Motor neuron (in vitro differentiated cells): ENCODE measurements at places on chromosomes 2 and 18. TPM values are rescaled to one million over a fixed set of nuclear protein-coding genes. Genes with fewer than 3 reads are reported as not detected.

DNA sequence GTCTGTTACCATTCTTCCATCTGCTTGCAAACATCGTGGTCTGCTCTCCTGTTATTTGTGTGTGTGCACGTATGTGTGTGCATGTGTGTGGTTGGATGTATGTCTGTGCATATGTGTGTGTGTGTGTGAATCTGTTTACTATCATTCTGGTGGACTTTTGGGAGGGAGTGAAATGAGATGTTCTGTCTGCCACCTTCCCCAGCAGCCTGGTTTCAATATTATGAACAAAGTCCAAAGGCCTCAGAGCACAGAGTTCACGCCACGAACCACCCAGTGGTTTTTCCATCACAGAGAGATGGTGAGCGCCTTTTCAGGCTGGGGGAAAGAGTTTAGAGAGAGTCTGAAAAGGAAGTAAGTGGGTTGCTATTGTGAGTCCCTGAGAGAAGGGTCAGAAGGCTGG is 67.1 kb upstream of the YWHAQ start:
- ATAC-seq, result no peak

DNA sequence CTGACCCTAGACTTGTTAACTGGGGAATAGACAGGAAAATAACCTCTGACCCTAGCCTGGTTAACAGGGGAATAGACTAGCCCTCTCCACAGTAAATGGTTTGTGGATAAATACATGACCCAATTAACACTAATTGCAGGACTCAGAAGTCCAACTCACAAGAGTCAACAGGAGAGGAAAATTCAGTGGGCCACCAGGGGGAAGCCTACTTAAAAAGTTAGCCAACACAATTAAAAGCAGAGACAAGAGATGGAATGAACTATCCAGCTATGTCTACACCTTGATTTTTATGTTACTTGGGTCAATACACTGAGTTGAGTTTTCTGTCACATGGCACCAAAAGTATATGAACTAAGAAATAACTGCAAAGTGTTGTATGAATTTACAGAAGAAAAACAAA is 158.8 kb upstream of the SLC39A10 start:
- no peak for ATAC-seq

- ATAC-seq, result no peak
Observed at GRCh38 chr2:4090668-4091630, 387.6 kb downstream of the DCDC2C start.

DNA sequence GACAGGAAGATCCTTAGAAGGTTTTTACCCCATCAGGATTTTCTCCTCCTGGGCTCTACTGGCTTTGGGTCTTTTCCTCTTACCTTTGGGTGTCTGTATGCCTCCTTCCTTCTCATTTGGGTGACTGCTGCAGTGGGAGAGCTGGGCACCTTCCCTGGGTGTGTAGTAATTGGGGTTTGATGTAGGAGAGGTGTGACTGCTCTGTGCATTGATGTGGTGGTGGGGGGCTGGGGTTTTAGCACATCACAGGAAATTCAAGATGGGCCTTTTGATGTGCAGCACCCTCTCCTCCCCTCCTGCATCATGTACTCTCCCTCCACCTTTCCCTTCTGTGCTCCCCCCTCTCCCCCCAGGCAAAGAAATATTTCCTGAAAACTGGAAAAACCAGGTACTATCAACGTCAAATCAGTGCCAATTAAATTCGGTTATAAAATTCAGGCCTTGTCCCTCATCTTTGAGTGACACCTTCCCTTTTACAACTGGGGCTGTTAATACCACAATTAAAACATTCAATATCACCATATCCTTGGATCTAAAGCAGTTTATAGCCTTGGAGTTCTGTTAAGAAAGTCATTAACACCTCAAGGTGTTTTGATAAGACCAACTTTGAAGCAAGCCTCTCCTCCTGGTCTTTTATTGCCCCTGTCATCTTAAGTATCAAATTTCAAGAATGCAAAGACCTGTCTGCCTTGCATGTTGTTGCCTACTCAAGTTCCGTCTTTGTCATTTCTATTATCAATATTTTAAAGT is 23.3 kb downstream of the EDAR start:
- ATAC-seq, result no peak

DNA sequence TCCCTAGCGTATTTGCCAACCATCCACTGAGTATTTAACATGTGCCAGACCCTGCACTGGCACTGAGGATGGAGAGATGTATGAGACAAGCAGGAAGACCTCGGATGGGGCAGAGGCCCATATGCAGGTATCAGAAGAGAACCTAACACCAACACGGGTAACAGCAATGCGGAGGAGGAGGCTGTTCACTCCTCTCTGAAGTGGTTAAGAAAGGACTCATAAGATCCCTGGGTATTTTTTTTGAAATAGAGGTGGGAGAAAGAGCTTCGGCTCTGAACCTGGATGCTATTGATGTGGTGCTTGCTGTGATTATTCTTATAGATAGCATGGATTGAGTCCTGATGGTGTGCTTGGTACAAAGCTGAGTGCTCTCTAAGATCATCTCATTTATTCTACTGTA is 418.3 kb downstream of the LPIN1 start:
- ATAC-seq, result no peak

Gene TMEM131
- 13.3 and 16.0 TPM in 2 replicates for total RNA-seq

Gene SERPINB2
- total RNA-seq, result 0.44 TPM in 1 of 2 replicates, not detected in the other

Gene CD302
- 7.2 and 8.8 TPM in 2 replicates for total RNA-seq

Gene C1QL2
- total RNA-seq, result not detected in 2 replicates

GRCh38 chr2:99537910-99538485 is 48.2 kb upstream of the REV1 start:
- ATAC-seq, result no peak

Gene SLC39A10
- total RNA-seq, result 31.8 and 37.2 TPM in 2 replicates

Gene PLGLB2
- 0.73 and 1.3 TPM in 2 replicates for total RNA-seq

DNA sequence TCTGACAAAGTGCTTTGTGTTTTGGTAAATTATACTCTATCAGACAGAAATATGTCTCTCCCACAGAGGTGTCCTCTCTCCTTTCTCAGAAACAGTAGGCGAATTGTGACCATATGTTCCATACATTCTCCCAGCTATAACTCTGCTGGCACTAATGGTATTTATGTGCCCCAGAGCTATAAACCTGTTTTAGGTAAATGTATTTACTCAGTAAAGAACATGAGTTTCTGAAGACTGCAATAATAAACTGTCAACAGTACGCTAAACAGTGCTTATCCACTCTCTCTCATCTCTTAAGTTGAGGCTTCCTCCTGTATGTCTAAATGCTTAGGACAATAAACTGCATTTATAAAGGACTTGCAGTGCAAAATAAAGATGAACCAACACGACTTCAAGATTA is 58.5 kb downstream of the ITGA4 start:
- ATAC-seq, result no peak

DNA sequence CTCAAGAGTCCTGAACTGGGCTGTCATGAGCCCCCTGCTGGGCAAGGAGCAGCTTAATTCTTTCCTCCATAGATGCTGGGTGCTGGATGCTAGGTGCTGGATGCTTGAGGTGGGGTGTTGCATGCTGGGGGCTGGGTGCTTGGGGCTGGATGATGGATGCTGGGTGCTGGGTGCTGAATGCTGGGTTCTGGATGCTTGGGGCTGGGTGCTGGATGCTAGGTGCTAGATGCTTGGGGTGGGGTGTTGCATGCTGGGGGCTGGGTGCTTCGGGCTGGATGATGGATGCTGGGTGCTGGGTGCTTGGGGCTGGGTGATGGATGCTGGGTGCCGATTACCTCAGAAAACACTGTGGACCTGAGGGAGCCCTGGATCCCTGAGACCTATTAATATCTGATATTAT is 837.7 kb downstream of the GALR1 start:
- ATAC-seq, result no peak

- no peak for ATAC-seq
Observed at GRCh38 chr18:5519448-5520298, 24.1 kb downstream of the EPB41L3 start.

- peak; percentile 73 for ATAC-seq
Observed at GRCh38 chr2:145194673-145195072, 674.8 kb upstream of the ZEB2 start.

DNA sequence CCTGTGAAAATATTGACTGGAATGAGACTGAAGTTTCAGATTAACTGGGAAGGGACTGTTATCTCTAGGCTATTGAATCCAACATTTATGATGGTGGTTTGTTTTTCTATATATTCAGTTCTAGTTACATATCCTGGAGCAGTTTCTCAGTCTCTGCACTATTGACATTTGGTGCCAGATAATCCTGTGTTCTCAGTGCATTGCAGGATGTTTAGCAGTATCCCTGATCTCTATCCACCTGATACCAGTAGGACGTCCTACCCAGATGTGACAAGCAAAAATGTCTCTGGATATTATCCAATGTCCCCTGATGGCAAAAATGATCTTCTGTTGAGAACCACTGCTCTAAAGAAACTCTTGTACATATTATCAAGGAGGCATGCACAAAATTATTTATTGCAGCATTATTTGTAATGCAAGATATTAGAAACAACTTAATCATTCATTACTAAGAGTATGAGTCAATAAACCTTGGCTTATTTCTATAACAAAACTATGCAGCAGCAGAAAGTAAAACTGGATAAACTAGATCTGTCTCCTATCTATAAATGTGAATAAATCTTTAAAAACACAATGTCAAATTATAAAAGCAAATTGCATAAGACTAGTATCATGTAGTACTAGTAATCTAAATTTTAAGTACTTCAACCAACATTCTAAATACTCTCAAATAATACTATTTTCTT is 369.3 kb upstream of the RND3 start:
- no peak for ATAC-seq

Gene IL36A
- total RNA-seq, result not detected in 2 replicates

Gene FAM237A
- total RNA-seq, result not detected in 2 replicates

DNA sequence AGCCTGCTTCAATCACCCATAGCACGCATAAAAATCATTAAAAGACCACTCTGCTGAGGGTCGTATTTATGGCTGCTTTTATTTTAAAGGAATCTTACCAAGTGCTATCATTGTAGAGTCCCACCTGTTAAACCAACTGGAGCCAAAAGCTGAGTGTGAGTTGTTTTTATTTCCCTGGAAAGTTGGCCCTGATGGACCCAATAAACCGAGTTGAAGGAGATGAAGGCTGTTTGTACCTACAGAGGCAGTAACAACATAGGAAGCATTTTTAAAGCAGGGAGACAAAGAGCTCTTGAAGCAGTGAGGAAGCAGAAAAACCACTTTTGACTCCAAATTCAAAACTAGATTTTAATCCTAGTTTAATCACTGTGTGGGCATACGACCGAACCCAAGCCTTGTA is 6.4 kb downstream of the MBOAT2 start:
- no peak for ATAC-seq

Gene MEP1B
- total RNA-seq, result not detected in 2 replicates

Gene CNDP1
- 0.57 and 0.97 TPM in 2 replicates for total RNA-seq

GRCh38 chr18:52237551-52237950 is 102.4 kb upstream of the DCC start:
- ATAC-seq, result no peak

DNA sequence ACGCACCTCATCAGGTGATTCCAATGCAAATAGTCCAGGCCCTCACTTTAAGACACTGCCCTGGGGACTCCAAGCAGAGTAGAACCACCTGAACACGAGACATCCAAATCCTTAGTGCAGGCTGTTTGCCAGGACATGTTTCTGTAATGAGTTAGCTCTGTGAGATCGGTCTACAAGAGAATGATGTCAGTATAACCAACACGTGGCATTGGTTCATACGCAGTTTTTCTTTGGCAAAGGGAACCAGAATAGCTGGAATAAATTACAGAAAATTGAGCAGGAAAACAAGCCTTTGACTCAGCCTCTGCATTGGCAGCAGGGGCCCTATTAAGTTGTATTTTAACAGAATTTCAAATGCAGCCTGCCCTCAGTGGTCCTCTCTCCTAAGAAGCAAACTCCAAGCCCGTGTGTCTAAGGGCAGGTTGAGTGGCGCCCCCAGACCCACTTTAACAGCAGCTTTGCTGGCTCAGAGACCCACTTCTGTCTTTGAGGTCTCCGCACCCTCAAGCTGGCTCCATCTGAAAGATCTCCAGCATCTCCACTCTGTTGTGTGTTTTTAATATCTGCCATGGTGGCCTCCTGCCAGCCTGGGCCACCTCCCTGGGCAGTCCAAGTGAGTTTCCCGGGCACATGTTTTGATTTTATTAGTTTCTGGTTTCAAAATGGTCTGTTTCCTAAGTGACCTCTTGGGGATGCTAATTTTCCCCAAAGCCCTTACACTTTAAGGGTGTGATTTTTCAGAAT is 61.3 kb downstream of the ALPK2 start:
- peak; percentile 27 for ATAC-seq

DNA sequence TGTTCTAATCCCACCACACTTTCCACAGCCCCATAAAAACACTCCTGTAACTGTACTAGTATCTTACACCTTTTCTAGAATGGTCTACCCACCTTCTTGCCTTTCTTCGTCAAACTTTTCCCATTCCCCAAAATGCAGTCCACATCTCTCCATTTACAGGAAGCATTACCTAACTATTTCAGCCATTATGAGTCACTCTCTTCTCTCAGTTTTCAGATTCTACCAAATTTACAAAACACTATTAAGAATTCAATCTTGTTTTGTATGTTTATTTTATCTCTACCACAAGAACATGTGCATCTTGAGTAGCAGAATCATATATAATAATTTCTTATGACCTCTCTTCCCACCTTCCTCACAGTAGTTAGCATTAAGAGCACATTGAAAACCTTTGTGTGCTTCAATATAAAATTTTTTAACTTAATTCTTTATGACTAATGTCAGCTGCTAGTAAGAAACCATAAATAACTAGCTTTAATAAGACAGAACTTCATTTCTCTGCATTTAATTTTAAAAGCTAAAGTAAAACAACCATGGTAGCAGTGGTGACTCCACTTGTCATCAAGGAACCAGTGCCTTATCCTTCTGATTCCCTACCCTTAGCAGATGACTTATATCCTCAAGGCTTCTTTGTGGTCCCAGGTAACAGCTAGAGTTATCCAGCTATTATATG is 56.6 kb upstream of the MAP2 start:
- no peak for ATAC-seq

DNA sequence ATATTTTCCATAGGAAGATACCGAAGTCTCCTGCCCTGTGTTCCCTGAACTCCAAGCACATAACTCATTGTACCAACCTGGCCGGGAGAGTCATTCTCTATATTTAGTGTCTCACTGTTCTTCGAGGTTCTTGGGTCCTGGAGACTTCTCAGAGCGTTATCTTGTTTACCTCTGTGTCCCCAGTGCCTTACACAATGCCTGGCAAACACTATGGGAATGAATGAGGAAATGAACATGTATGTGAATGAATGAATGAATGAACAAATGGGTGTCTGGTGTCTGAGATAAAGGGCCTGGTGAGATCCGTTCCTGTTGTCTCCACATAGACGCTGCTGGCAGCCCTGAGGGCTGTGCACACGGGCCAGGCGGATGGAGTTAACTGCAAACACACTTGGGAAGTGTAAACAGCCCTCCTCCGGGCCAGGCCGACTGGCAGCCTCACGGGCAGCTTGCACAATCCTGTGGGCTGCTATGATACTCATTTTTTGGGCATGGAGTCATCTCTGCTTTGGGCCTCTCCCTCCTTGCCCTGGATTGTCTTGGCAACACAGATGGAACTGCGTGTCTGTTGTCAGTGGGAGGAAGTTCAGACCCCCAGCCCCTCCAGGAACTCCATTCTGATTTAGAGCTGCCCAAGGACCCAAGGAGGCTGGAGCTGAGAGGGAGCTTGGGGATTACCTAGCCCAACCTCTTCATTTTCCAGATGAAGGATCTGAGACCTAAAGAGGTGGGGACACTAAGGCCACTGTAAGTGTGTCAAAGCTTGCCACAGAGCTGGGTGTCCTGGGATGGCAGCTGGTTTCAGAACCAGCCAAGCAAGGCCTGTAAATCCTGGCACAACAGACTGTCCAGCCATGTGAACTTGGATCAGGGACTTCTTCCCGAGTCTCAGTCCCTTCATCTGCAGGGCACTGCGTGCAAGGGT is 124.4 kb downstream of the INHBB start:
- no peak for ATAC-seq

GRCh38 chr18:63879709-63880108 is 7.8 kb upstream of the SERPINB2 start:
- ATAC-seq, result no peak

Gene ID2
- 17.0 and 19.2 TPM in 2 replicates for total RNA-seq
